ENCODE measurements at places on chromosomes 6 and 20.

DNA sequence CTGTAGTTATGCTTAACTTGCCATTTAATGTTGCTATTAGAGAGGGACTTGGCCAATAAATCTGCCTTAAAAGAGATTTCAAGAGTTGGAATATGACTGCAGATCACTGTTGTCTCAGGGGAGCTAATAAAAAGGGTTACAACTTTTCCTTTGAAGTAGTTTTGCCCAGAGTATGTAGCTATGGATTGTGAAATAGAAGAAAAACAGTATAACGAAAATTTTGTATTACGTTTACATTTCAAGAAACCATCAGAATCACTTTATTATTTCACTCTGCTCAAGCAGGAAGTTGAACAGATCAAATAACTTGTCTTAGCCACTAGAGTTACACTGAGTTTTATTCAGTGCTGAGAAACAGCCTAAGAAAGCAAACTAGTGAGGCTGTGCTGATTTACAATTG, 3.0 kb upstream of the ZSCAN26 start:
- DNase-seq: no peak

DNA sequence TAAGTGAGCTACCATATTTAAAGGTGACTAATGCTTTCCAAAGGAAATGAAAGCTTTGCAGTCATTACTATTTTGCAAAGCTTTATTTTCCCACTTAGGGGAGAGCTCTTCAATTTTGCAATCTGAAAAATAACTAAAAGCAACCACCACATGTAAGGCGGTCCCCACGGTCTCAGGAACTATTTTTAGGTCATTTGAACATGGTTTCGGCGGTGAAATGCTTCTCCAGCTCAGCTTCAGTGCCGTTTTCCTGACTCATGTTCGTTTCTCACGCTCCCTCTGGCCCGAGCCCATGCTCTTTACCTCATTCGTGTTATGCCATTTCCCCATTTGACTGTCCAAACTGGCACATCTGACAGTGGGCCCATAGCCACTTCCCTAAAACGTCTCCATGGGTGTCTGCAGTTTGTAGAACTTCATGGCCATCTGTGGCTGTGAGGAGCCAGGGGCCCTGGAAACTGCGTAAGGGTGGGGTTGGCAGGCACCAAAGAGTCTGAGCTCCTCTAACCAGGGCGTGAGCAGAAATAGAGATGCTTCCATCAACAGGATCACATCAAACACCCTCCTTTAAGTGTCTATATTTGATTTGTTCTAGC, 46.5 kb downstream of the ADTRP start:
- no peak for DNase-seq

GRCh38 chr20:16626849-16627248, 53.6 kb upstream of the KIF16B start:
- no peak for DNase-seq

DNA sequence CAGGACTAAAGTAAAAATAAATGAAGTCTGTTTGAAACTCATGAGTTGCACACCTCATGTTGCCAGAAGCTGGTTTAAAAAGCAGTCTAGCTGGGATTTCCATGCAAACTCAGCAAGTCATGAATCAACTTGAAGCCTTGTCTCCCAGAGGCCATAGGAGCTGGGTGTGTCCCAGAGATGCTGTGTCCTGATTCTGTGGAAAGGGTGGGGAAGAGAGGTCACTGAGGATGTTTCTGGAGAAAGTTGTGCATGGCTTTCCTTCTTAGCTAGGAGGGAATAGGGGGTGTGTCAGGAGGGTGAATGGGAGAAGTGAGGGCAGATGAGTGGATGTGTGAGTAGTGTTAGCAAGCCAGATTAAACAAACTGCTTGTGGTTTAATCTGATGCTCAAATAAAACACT, 111.3 kb downstream of the ADAT2 start:
- no peak for DNase-seq

GRCh38 chr6:44043479-44044153, 83.6 kb downstream of the MRPL14 start:
- DNase-seq: no peak

GRCh38 chr6:13986700-13987399, 62.1 kb downstream of the RNF182 start:
- no peak for DNase-seq

GRCh38 chr6:85431271-85431670, 18.6 kb upstream of the NT5E start:
- no peak for DNase-seq

GRCh38 chr6:168711666-168712300, 270.8 kb downstream of the SMOC2 start:
- DNase-seq: no peak

DNA sequence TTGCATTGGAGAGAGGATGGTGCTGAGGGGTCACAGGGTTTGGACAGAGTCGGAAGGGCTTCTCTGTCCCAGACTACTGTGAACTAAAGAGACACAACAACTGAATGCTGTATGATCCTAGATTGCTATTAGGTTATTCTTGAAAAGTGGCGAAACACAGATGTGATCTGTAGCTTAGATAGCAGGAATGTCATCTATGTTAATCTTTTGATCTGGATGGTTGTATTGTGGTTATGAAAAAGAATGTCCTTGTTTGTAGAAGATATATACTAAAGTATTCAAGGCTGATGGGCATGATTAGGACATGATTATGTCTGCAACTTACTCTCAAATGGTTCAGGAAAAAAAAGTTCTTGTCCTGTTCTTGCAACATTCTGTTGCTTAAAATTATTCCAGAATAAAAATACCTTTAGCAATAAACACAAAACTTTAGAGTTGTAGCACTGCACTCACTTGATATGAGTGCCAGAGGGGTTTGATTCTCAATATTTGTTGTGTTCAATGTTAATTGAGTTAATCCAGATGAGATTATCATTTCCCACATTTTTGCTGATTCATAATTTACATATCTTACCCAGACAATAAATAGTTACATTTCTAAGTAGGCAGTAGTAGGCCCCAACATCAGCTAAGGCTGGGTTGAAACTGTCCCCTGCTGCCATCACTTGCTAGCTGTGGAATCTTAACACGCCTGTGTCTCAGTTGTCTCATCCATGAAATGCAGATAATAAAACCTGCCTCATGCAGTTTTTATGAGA, 645.2 kb downstream of the KIF16B start:
- no peak for DNase-seq

DNA sequence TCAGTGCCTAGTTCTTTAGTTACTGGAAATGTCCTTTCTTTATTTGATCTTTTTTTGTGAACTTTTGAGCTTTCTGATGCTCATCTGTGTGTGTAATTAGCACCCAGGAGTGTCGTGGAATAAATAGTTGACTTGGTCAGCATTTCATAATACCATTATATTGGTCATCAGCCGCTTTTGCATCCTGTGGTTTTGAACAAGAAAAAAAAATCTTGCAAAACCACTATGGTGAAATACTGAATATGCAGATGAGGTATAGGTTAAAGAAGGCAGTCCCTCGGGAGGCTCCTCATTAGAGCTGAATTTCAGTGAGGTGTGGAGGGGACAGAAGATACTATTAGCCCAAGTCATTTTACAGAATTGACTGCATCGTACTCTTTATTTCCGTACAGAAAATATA, 90.1 kb downstream of the FOXO3 start:
- DNase-seq: no peak

DNA sequence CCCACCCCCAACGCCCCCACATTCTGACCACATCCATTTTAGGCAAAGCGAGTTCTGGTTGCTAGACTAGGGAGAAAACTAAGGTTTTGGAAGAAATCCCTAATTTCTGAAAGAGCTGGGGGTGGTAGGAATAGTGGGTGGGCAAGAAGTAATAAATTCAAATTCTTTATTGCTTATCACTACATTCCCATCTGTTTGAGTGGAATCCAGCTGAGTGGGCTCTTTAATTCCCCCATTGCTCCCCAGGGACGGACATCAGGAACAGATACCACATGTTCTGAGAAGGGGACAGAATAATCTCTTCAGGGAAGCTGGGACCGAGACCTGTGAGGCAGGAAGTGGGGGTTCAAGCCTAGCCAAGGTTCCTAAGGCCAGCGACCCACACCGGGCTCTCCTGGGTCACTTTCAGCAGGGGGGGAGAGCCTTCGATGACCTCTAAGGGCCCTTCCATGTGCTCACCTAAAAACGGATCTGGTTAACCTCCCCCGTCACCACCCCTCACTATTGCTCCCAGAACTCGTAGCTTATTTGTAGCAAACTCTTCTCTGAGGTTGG, 42.3 kb upstream of the MRPS10 start:
- DNase-seq: no peak

DNA sequence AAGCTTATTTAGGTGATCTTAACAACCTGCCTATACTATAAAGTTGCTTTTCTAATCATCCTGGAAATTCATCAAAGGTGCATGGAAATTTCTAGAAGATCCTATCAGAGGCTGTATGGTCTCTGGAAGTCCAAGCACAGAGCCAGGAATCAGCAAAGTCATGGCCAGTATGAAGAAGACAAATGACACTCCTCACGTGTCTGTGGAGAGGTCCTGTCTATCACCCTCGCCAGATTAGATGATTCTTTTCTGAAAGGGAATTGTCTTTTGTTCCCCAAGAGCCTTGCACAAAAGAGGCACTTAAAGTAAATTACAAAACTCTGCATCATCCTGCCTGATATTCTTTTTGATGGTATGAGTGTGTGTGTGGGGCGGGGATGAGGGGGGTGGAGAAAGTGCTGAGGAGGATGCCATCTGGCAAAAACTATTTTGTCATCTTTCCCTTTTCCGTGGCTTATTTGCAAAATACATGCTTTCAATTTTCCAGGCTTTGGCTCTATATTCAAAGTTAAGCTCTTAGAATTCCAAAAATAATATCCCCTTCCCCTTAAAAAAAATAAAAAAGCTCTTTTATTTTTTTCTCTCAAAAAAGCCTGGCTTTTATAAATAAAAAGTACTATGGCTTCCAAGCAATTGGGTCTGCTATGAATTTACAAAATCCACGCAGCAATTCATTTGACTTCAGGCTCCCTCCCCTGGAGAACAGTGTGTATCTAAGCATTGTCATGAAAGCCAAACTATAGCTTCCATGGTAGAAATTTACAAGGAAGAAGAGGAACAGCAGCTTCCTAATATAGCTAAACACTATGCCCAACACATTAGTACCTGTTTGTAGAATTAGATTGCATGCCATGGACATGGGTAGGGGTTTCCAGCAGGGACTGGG, 185.2 kb upstream of the ARG1 start:
- DNase-seq: no peak

- no peak for DNase-seq
Observed at GRCh38 chr6:153103319-153103655, 27.8 kb downstream of the RGS17 start.

DNA sequence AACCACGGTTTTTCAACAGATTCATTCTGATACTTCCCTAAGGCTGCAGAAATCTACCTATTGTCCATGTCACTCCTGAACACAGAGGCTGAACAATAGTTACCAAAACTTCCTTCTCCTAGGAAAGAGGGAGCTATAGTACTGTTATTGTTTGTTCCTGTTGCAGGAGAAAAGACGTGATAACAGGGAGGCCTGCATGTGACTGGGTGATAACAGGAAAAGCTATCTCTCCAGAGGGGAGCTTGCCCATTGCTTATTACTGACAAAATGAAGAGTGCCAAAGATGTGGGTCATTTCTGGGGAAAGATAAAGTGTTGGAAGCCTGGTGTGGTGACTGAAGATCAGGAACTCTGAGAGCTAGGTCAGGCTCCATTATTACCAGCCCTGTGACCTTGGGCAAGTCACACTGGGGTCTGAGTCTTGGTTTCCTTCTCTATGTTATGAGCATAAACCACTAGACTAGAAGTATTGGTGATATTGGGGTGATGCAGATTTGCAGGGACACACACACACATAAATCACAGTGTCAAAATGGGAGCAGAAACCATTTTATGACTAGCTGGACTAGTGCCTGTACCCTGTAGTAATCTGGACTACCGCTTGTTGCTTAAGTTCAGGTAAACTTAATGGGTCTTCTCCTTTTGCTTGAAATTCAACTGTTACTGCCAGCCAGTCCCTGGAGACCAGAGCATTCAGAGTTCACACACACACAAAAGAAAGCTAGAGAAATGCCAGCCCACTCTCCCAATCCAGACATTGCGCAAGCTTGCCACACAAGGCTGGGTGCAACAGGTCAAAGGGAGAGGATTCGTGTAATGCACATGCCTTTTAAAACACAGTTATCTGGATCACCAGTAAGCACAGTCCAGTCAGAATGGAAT, 136.0 kb upstream of the CNR1 start:
- no peak for DNase-seq

DNA sequence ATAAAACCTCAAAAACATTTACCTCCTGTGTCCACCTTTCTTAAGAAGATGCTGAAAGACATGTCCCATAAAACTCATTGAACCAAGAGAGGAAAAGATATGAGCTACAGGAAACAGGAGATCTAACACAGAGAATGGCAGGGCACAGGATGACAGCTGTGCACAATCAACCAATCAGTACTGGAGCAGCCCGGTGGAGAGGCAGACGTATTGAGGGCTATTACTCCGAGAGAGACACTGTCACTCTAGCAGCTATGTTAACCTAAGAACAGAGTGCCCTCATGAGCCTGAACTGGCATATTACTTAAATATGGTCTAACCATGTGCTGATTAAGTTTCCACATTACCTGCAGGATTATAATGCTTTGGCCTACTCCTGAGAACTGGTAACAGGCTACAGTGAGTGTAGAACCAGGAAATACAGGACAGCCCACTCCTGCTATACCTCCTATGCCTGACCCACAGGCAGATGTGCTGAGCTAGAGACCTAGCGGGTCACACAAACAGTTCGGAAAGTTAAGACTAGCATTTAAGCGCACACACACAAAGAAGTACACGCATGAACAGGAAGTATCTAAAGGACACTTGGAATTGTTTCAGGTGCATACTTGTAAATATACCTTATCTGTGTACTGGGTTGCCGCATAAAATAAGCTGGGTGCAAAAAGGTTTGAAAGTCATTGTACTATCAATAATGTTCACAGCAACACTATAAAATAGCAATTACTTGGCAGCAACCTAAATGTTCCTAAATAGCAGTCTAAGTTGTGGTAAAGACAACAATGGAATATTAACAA, 199.3 kb upstream of the SHLD1 start:
- no peak for DNase-seq

GRCh38 chr6:15952231-15953151, 176.4 kb upstream of the MYLIP start:
- DNase-seq: no peak

- DNase-seq: no peak
Observed at GRCh38 chr6:22302838-22303237, 6.0 kb upstream of the PRL start.

DNA sequence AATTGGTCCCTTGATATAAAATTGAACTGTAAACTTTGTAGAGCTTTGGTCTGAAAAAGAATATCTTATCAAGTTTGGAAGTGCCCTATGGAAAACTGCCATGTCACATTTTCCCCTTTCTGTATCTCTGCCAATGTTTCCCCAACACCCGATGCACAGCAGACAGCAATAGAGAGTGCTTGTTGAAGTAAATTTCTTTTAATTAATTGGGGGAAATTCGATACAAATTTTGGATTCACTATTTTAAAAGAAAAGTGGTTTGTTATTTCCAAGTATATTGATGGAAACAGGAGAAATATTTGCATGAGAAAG, 208.1 kb downstream of the OGFRL1 start:
- no peak for DNase-seq

DNA sequence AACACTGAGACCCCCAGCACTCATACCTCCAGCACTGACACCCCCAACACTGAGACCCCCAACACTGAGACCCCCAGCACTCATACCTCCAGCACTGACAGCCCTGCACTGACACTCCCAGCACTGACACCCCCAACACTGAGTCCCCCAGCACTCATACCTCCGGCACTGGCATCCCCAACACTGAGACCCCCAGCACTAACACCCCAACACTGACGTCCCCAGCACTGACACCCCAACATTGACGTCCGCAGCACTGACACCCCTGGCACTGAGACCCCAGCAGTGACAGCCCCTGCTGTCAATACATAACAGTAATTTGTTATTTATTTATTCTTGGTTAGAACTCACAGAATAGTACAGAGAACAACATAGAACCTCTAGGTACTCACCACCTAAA, 58.0 kb downstream of the ERMARD start:
- DNase-seq: no peak
